ENCODE measurements at places on chromosomes 2 and 18.

DNA sequence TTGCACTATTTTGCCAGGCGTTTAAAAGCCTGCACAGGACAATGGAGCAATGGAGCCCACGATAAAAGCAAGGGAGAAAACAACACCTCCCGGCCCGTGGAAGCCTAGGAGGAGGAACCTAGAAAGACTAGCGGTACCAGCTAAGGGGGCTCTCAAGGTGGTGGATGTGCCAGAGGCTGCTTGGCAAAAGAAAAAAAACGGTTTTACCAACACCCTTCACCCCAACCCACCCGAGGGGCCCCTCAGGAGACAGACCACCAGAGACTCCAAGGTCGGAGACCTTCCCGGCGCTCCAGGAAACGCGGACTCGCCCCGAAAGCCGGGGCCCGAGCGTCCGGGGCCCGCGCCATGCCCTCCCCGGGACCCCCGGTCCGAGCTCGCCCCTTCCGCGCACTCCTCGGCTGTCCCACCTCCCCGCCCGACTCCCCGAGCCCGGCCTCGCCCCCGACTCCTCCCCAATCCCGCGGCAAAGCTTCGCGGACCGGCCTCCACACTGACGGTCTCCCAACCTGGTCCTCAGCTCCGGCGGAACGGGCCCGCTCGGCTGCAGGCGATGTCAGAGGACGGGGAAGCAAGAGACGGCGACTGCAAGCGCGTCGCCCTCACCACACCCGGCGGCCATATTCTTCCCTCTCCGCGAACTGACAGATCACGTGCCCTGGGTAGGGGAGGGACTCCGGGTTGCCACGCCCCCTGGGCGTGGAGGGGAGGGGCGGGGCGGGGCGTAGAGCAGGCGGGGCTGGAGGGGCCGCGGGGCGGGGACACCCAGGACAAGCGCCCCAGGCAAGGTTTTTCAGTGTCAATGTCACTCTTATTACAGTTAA lies at the start of gene KIDINS220:
Gene KIDINS220 (minus strand): TSS at position 643 of the 824 bp plus-strand sequence. CDS start 10,520 bp downstream, outside the sequence.
- peak; percentile 58 for DNase-seq

GRCh38 chr2:236607471-236608187 lies 38.0 kb downstream of the ACKR3 start:
- no peak for DNase-seq

GRCh38 chr2:188596054-188596453 lies 304.4 kb downstream of the GULP1 start:
- no peak for DNase-seq

DNA sequence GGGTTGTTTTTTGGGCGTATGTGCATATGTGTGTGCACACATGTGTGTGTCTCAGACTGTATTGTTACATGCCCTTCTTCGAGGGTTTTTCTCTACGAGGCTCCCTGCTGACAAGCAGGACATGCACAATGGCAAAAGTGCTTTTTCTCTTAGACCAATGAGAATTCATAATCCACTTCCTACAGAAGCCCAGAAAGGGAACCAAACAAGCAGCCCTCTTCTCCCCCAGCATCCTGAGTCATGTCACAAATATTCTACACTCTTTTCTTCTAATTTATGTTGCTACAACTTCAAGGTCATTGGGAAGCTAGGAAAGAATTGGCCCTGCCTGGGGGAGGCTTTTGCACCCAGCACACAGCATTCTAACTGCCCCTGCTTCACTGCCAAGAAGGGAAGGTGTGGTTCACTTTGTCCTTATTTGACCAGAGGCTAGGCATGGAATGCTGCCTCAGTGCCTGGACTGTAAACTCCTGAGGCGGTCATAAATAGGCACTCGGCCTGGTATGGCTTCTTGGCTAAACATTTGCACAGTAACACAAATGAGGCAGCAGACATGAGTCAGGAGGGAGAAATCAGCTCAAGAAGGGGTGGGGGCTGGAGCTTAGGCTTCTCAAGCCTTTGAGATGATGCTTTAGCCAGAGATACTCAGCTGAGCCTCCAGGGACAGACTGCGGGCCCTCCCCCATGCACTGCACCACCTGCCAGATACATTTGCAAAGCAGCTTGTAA lies 92.7 kb upstream of the KLF7 start:
- no peak for DNase-seq

DNA sequence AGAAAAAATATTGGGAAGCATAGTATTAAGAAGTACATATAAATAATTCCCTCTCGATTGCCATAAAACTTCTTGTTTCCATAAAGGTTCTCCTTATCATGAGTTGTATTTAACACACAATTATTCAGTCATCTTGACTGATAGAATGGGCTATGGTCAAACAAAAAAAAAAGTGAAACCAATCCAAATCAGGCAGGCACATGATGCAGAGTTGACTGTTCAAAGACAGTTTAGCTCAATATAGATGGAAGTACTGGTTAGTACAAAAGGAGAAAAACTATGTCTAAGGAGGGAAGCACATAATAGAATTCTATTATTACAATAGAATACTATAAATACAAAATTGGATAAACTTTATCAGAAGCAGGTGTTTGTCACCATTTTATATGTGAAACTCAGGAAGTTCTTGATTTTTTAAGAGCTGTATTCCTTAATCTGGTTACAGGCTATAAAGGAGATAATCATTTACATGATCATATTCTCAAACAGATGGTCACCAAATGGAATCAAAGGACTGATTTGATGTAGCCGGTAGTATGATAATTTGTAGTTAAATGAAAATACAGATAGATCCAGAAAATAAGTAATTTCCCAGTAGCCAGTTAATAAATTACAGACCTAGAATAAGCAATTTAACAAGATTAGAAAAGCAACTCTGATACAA lies 18.2 kb upstream of the CALCRL start:
- DNase-seq: no peak

- no peak for DNase-seq
Observed at GRCh38 chr2:86305195-86305914, 32.1 kb downstream of the REEP1 start.

DNA sequence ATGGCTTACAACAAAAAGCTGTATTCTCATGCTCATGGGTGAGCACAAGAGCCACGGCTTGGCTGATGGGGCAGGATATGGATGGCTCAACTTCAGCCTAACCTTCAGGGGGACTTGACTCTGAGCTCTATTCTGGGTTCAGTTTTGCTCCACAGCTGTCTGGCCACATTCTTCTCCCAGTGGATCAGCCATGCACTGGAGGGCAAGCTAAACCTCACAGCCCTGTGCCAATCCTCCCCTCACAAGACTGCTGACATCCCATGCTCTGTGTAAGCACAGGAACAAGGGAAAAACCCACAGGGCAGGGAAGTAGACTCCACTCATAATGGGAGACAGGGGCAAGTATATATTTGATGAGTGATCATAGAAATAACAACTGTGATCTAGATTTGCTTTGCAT lies 35.6 kb downstream of the COPS8 start:
- no peak for DNase-seq

GRCh38 chr2:172624996-172625395 lies 69.1 kb downstream of the PDK1 start:
- no peak for DNase-seq

DNA sequence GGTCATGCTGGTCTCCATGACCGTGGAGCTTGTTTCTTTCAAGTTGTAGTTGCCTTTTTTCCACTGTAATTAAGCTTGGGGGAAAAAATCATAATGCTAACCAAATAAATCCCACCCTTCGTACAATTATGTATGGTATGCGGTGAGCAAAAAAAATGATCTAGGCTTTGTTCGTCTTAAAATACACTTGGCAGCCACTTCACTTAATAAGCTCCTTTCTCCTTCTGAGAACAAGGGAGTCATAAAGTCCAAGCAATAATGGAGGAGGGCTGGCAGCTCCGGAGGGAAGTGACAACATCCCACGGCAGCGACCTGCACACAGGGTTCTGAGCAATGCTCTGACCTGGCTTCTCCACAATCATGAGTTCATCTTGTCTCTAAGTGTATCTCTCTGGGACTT lies 91.2 kb upstream of the KLHL29 start:
- DNase-seq: no peak

- DNase-seq: no peak
Observed at GRCh38 chr18:60485201-60485600, 112.6 kb upstream of the MC4R start.

DNA sequence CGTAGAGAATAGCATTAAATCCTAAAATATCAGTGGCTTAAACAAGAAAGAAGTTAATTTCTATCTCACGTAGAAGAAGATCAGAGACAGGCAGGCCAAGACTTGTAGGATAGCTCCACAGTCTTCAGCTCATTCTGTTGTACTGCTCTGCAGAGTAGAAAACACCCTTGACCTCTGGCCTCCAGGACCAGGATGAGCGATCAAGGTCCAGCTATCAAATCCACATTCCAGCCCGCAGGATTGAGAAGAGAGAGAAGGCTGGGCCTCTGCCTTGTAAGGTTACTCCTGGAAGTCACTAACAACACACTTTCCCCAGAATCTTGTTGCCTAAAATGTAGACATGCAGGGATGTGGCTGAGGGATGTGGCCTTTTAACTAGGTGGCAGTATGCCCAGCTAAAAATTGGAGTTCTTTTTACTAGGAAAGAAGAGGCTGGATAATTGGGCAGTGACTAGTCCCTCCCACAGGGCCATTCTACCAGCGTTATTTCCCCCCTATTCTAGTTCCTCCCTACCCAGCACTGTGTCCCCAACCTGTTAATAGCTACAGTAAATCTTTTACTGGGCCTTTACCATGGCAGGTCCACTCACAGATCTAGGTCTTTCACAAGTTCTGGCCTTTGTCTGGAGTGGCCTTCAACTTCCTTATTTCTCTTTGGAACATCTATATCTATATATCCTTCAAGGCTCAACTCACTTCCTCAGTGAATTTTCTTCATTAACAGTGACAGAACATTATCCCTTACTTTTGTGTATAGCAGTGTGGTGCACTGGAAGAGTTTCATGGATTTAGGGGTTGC lies 165.0 kb downstream of the DIS3L2 start:
- no peak for DNase-seq

DNA sequence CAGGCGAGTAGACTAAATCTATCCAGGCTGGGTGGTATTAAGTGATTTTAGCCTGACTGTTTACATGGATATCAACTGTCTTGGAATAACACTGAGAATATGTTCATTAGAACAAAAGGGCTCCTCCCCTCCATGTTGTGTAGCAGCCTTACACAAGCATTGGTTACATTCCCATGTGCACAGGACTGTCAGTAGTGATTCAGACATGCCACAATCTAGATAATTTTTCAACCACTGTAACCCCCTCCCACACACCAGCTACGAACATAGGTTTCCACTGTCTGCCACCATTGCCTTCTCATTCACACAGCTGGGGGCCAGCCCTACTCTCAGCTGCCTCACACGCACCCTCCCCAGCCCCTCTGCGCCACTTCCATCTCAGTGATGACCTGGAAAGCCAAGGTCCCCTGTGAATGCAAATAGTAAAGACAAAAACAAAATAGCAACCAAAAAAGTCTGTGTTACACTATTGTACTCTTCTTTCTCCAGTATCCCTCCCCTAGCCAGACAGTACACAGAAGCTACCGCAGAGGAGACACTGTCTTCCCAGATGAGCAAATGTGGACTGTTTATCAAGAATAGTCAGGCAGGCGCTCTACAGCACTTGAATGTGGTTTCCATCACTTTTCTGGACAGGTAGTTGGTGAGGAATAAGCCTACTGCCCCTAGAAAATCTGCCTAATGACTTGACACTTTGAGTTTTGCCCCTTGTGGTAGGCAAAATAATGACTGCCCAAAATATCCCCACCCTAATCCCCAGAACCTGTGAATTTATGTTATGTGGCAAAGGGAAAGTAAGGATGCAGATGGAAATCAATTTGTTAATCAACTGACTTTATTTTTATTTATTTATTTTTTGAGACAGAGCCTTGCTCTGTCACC lies 27.9 kb upstream of the TYMS start:
- no peak for DNase-seq

- DNase-seq: no peak
Observed at GRCh38 chr2:234673961-234674759, 177.3 kb upstream of the ARL4C start.

DNA sequence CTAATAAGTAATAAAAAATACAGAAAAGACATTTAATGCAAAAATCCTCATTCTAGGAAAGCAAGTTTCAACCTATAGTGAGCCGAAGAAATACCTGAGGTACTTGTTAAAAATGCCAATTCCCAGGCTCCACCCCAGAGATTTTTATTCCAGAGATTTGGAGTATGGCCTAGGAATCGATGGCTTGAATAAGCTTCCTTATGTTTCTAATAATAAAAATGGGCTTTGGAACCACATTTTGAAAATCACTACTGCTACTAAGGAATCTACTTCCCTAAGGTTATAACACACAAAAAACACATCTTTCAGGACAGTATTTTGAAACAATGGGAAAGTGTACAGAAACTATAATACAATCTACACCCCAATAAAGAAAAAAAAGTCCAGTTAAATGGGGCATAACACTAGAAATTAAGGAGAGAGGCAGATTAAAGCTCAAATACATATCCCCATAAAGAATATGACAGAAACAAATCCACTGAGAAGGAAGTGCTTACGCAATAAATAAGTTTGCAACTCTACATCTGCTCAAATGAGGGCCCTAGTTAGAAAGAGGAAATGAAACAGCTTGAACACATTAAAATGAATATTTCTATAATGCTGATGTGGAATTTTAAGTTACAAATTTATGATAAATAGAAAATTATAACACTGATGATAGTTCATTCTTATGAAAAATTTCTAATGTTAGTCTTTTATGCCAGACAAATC lies 103.7 kb downstream of the EPB41L3 start:
- no peak for DNase-seq

- no peak for DNase-seq
Observed at GRCh38 chr18:30381826-30382225, 660.7 kb downstream of the DSC3 start.

GRCh38 chr2:58871469-58872142 lies 630.5 kb upstream of the FANCL start:
- DNase-seq: no peak

DNA sequence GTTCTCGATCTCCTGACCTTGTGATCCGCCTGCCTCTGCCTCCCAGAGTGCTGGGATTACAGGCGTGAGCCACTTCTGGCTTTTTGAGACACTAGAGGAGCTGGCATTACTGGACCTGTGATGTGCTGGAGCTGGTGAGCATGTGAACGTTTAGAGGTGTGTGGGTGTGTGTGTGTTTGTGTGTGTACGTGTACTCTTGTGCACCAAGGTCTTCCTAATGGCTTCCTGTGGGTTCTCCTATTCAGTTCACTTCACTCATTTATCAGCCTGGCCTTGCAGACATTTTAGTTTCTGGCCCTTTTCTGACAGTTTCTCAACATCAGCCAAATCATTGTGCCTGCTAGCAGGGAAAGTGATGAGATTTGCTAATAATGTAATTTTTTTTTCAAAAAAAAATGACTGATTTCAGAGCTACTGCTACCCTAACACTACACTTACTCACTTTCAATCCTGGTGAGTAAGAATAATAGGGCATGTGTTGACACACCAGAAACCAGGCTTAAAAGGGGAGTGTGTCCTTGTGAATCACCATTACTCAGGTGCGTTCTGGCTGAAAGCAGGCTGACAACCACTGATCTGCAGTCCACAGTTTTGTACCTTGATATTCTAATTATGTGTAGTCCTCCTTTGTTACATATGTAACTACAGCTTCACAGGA lies 41.0 kb upstream of the ACTR3 start:
- DNase-seq: no peak

Data from esophagus squamous epithelium (tissue), 5 donors.